ENCODE measurements at places on chromosomes 12 and 14.

GRCh38 chr12:63777340-63777739, 2.4 kb upstream of the RXYLT1 start:
- DNase-seq: no peak

GRCh38 chr14:69481815-69482568, 2.5 kb upstream of the PLEKHD1 start:
- no peak for DNase-seq

DNA sequence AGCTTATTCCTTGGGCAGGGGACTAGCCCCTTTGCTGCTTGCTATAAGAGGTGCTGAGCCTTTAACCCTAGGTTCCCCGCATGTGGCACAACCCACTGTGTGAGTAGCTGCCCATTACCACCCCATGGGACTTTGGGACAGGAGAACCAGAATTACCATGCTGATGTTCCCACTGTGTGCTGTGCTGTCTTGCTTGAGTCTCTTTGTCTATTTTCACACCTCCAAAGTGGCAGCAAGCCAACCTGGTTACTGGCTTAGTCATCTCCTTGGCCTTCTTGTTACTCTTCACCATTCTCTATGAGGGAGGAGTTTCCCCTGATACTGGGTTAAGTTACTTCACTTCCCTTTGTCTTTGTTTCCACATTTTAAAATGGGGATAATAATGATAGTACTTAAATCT, 73.4 kb upstream of the ETV6 start:
- no peak for DNase-seq

- DNase-seq: no peak
Measured at GRCh38 chr12:109092497-109093021, 713 bp downstream of the ALKBH2 start.

GRCh38 chr12:80313209-80313608, 130.8 kb upstream of the PTPRQ start:
- DNase-seq: no peak

DNA sequence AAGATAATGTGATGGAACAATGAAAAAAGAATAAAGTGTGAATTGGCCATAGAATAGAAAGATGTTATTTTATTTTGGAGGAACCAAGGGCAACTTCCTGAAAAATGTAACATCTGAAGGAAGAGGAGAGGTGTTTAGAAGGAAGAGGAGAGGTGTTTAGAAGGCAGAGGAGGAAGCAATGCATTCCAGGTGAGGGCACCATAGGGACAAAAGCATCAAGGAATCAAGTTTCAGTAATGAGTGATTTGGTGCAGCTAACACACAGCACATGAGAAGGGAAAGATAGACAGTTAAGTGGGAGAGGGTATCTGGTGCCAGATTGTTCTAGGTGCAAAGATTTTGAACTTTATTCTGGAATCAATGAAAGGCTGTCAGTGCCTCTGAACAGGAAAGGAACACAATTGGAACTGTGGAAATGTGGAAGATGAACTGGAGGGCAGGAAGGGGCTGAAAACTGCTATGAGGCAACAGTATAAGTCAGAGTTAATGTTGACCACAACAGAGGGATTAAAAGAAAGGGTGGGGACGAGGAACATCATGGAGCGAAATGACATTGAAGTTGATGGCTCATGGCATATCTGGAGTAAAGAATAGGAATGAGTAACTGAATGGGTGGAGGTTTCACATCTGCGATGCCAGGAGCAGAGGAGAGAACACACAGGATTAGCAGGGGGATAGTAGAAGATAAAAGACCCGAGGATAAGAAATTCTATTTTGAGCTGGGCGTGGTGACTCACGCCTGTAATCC, 326.6 kb downstream of the LRIG3 start:
- DNase-seq: no peak

DNA sequence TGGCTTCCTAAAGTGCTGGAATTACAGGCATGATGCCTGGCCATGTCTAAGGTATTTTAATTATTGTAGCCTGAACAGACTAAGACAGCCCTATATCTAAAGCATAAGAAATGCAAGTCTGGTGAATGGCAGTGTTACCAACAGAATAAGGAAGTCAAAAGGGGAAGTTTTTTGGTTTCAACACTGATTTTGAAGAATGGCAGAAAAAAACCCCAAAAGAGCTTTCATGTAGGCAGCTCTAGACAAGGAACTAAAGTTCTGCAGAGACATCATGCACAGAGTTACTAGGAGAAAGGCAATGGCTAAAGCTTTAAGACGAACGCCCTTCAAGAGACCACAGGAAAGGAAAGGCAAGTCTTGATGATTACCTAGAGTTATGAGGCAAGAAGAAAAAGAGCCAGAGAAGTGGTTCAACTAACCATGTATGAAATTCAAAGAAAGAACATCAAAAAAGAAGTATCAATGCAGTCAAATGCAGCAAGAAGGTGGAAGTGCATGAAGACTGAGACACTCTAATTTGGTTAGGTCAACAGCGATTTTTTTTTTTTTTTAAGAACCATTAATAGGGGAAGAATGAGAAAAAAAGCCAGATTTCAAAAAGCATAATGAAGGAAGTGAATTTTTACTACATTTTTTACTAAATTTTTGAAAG, 50.8 kb downstream of the RPS6KA5 start:
- DNase-seq: no peak

GRCh38 chr12:31033681-31034080, 40.0 kb upstream of the DDX11 start:
- no peak for DNase-seq

- no peak for DNase-seq
Measured at GRCh38 chr12:21699851-21700250, 42.2 kb upstream of the LDHB start.

- DNase-seq: no peak
Measured at GRCh38 chr12:19140381-19141236, 11.1 kb downstream of the PLEKHA5 start.

DNA sequence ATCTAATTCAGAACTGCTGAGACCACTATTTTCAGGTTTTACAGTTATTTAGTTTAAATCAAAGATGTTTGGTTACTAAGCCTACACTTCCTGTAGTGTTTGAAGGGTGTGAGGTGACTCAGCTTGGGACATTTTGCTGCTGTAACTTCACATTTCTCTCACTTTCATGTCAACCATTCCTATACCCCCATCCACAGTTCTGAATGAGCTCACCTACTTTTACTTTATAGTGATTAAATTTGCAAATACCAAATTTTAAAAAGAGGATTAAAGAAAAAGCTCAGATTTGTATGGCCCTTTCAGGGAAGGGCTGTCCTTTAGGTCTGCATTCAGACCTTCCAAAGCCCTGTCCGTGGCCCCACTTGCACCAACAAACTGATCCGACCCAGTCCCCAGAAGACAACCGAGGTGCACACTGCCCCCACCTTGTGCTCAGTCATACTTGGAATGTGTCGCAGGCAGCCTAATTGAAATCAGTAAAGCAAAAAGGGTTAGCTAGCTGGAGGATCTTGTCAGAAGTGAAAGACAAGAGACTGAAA, 174.4 kb downstream of the MON2 start:
- DNase-seq: no peak

GRCh38 chr12:105393587-105393986, 63.1 kb downstream of the C12orf75 start:
- DNase-seq: no peak

- no peak for DNase-seq
Measured at GRCh38 chr12:28051516-28052354, 79.2 kb upstream of the PTHLH start.

DNA sequence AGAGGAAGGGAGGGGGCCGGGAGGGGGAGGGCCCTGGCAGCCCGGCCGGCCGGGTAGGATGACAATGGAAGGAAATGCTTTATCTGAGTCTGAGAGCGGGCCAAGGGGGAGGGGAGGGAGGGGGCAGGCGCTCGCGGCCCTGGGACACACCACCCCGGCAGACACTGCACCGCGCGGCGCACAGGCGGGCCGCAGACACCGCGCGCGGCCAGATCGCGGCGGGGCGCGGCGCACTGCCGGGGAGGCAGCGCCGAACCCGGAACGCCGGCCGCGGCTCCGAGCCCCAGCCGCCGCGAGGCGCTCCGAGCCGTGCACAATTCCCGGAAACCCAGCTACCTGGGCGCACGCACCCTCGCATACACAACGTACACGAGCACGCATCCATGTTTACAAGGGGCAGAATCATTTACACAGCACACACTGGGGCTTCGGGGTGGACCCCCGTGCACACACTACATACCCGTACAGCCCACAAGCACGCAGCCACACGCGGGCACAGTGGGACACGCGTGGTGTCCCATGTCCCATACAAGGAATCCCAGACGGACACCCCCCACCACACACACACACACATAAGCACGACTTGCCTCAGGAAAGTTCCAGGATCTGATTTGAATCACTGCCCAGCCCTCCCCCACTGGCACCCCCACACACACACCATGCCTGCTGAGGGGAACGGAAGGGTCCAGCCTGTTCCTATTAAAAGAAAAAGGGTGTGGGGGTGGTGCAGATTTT, at the start of gene HDAC7:
HDAC7 (minus strand) TSS at position 8 of the 735 bp plus-strand sequence. CDS start 118 bp downstream, outside the sequence.
- peak; percentile 73 for DNase-seq

- DNase-seq: no peak
Measured at GRCh38 chr12:75658901-75659823, 147.8 kb upstream of the KRR1 start.

- DNase-seq: no peak
Measured at GRCh38 chr12:38934686-38935085, 29.3 kb upstream of the CPNE8 start.

DNA sequence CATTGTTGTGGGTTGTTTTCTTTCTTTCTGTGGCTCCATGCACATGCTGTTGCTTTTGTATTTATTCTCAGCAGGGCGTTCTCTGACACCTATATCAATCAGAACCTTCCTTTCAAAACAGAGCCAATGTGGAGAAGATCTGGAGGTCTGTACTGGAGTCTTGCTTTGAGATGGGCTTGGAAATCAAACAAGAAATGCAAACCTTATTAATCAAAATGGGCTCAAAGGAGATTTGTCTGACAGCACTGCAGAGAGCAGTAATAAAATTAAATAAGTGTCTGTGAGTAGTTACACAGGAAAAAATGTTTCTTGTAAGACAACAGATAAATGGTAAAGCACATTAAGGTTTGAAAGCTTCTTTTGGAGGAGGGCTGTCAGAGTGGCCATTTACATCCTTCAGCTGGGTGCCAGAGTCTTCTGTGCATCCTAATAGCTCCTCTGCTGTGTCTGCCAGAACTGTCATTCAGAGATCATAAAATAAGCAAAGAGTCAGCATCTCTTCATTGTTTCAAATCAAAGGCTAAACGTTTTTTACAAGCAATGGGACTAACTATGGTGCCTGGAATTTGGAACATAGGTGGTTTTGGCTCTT, 414.3 kb downstream of the NAV3 start:
- no peak for DNase-seq

- DNase-seq: no peak
Measured at GRCh38 chr12:4506870-4507269, 31.8 kb upstream of the RAD51AP1 start.

DNA sequence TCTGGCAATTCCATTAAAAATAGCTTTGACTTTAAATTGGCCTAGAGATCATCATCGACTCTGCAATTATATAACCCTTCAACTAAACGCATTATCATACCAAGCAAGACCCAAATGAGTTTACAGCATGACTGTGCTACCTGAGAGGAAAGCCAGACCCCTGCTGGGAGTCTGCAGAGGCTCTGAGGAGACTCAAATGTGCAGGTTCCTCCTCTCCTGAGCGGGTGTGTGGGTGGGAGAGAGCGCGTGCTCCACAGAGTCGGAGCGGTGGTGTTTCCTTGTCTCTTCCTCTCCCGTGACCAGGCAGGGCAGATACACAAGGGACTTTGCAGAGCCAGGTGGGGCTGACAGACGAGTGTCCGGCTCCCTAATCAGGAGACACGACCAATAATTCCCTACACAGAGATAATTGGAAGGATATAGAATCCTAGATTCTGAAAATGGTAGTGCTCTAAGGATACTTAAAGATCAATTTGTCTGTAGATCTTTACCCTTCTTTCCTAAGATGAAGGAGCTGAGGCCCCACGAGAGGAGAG, 74.1 kb downstream of the SLC8A3 start:
- no peak for DNase-seq

GRCh38 chr14:89249972-89250654, 166.9 kb downstream of the FOXN3 start:
- no peak for DNase-seq

- no peak for DNase-seq
Measured at GRCh38 chr14:52850451-52850909, 59.1 kb upstream of the GNPNAT1 start.

DNA sequence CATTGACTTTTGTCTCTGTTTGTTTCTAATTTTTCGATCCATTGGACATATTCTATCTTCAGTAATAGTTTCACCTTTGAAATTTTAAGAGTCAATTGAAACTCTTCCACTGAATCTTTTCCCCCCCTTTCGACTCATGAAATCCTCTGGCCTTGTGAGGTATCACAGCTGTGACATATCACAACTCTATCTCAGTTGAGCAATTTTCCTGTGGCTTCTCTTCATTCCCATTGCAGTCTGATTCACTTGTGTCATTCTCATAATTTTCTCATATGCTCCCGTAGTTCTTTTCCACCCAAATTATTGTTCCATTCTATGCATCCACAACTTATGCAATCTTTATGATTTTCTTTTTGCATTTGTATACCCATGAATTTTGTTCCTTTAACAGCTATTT, 261.6 kb downstream of the DACT1 start:
- no peak for DNase-seq

DNA sequence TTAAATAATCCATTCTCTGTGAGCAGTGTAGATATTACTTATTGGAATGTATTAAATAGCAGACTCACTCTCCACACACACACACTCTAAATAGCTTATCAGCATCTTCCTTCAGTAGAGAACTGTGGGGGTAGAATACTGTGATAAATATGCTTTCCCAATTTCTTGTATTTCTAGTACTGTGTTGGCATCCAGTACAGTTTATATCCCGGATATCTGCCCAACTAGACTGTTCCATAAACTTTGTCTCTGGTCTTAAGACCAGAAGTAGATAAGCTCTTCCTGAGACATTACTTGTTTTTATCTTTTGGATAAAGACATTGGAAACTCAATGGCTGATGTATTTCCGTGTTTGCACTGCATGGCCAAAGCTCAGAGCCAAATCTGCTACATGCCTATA, 136.2 kb upstream of the PDZRN4 start:
- no peak for DNase-seq

- DNase-seq: no peak
Measured at GRCh38 chr12:51749206-51749985, 99.1 kb downstream of the FIGNL2 start.

- no peak for DNase-seq
Measured at GRCh38 chr12:118299791-118300460, 72.8 kb downstream of the TAOK3 start.

- no peak for DNase-seq
Measured at GRCh38 chr14:99116741-99117295, 155.2 kb downstream of the BCL11B start.

GRCh38 chr12:50606675-50607375, 102.0 kb downstream of the DIP2B start:
- DNase-seq: no peak

DNA sequence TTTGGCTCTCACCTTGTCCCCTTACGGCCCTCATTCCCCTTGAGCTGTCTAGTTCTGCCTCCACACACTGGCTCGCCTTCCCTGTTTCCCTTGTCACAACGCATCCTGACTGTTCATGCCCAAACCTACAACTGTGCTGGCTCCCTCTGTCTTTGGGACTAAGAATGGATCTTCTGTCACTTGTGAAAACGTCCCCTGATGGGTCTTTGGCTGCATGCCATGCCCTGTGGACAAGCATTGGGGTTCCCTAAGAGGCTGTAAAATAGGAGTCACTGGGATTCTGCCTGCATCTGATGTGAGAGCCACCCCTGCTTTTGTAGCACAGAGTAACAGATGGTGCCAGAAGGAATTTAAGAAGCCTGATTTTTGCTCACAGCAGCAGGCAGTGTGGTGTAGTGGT, 285.3 kb upstream of the CRY1 start:
- no peak for DNase-seq

GRCh38 chr14:47392326-47392725, 283.1 kb downstream of the MDGA2 start:
- no peak for DNase-seq

Data from activated CD4-positive, alpha-beta T cell treated with anti-CD3 and anti-CD28 coated beads for 24 hours (primary cell).